ENCODE measurements at places on chromosomes 6 and 20.

GRCh38 chr20:10347086-10347880, 86.7 kb downstream of the MKKS start:
- H3K27ac ChIP-seq, result no peak overlapping the region
- DNase-seq, result no peak
- no peaks in the 10 kb centered on the region for H3K36me3 ChIP-seq
- H3K4me3 ChIP-seq, result no peak overlapping the region

DNA sequence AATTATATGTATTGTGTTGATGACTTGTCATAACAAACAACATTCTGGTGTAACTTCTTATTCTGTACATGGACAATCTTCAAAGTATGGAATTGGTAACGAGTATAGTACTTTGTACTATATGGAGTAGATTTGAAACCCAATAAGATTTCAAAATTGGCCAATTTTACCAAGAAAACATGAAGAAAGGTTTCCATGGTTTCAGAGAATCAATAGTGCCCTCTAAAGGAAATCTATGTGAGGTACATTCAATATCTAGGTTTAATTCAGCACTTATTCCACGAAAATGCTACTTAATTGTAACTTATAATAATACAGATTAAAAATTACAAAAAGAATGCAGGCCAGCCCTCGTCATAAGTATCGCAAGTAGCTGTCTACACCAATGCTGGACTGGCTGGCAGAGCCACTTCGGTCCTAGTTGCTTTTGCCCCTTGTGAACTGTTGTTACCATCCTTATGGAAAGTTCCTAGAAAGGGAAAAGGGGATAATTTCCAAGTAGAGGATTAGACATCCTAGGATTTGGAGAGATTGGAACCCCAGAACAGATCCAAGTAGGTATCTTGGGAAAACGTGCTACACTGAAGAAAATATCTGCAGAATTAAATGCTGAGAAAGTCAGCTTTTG, 70.9 kb downstream of the LCA5 start:
- no peaks in the 10 kb centered on the region for H3K27me3 ChIP-seq
- H3K4me1 ChIP-seq, result peaks cover 29% of the 10 kb centered on the region
- no peaks in the 10 kb centered on the region for H3K36me3 ChIP-seq
- no peak overlapping the region for H3K27ac ChIP-seq

GRCh38 chr6:130560231-130560630, 194.4 kb downstream of the TMEM200A start:
- no peak for DNase-seq
- no peaks in the 10 kb centered on the region for H3K36me3 ChIP-seq
- H3K4me3 ChIP-seq, result no peak overlapping the region
- no peak overlapping the region for H3K27ac ChIP-seq
- no peaks in the 10 kb centered on the region for H3K27me3 ChIP-seq

- no peaks in the 10 kb centered on the region for H3K4me1 ChIP-seq
- peaks cover 9% of the 10 kb centered on the region for H3K27me3 ChIP-seq
- no peak overlapping the region for H3K4me3 ChIP-seq
- no peak for DNase-seq
Observed at GRCh38 chr20:1696521-1697209, 39.1 kb upstream of the SIRPG start.

- H3K4me3 ChIP-seq, result no peak overlapping the region
- peaks cover 23% of the 10 kb centered on the region for H3K4me1 ChIP-seq
- no peak for DNase-seq
- H3K27me3 ChIP-seq, result no peaks in the 10 kb centered on the region
- H3K36me3 ChIP-seq, result no peaks in the 10 kb centered on the region
Observed at GRCh38 chr20:3167738-3168078, 5.6 kb downstream of the LZTS3 start.

DNA sequence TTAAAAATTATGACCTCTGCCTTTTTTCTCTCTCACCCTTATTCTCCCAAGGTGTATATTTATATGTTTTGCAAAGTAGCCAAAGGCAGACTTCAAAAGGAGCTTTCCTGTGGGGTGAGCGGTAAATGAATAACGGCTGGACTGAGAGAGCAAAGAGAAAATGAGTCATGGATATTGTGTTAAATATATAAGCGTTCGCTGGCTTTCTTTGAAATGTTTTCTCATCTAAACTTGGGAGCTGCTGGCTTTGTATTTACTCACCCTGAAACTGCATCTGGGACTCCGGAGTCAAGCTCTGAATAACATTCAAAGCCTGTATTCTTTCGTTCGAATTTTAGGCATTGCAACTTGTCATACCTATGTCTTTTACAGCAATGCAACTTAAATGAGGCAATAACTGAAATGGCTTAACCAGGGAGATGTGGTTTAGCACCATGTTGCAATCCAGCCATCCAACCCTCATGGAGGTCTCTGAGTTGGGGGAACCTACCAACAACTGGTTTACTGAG, 32.0 kb downstream of the ATXN1 start:
- peak; percentile 54 for DNase-seq
- H3K27me3 ChIP-seq, result no peaks in the 10 kb centered on the region
- H3K4me1 ChIP-seq, result peaks cover 43% of the 10 kb centered on the region
- peak overlapping the region; percentile 75 for H3K27ac ChIP-seq

DNA sequence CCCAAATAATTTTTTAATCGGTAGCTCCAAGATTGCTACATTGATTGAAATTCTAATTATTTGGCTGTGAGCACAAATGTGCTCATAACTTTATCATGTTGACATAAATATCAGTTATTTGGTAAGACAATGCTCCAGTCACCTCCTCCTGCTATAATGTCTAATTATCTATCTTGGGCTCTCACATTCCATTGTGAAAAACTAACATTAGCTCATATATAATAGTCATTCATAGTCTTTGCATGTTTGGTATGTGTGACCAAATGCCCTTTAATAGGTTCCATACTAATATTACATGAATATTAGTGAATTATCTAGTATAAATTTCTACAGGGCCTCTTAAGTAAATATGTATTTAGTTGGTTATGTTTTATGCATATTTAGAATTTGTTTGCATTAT, 185.6 kb upstream of the MCHR2 start:
- peaks cover 9% of the 10 kb centered on the region for H3K4me1 ChIP-seq
- no peak overlapping the region for H3K27ac ChIP-seq
- H3K4me3 ChIP-seq, result no peak overlapping the region
- DNase-seq, result no peak
- H3K36me3 ChIP-seq, result no peaks in the 10 kb centered on the region

DNA sequence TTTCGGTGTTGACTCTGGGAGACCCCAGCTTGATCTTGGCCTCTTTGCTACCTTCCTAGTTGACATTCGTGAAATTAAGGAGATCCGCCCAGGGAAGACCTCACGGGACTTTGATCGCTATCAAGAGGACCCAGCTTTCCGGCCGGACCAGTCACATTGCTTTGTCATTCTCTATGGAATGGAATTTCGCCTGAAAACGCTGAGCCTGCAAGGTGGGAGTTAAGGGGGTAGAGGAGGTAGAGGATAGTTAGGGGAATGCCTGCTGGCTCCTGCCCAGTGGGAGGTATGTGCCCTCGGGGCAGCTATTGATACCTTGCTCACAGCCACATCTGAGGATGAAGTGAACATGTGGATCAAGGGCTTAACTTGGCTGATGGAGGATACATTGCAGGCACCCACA, 22.2 kb downstream of the PLCG1 start:
- no peaks in the 10 kb centered on the region for H3K27me3 ChIP-seq
- H3K36me3 ChIP-seq, result no peaks in the 10 kb centered on the region
- peaks cover 10% of the 10 kb centered on the region for H3K4me1 ChIP-seq
- DNase-seq, result no peak
- H3K27ac ChIP-seq, result no peak overlapping the region
- no peak overlapping the region for H3K4me3 ChIP-seq

DNA sequence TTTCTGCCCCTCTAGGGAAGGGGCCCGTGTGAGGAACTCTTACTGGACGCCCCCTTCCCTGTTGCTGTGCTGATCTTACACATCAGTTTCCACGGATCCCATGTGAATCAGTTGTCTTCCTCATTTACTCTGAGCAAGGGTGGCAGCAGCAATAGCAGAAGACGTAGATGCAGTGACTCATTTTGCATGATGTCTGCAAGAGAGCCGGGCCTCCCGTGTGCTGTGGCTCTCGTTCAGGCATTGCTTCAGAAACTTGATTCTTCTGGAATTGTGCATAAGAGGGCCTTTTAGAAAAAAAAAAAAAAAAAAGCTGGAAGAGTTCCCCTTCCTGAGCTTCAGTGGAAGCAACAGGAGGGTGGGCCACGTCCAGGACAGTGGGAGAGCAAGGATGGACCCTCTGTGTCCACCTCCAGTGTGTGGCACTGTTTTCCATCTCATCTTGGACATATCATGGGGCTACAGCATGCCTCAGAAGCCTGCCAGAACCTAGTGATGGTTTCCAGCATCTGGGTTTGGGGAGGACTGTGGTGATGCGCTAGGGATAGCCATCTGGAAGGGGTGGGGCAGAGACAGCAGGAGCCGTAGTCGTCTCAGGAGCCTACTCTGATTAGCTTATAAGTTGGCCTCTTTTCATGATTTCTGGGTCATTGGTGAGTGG, 62.1 kb downstream of the FOXO3 start:
- peak overlapping the region; percentile 74 for H3K27ac ChIP-seq
- H3K4me1 ChIP-seq, result peaks cover 30% of the 10 kb centered on the region
- H3K36me3 ChIP-seq, result no peaks in the 10 kb centered on the region
- H3K4me3 ChIP-seq, result no peak overlapping the region

- H3K27me3 ChIP-seq, result no peaks in the 10 kb centered on the region
- no peaks in the 10 kb centered on the region for H3K36me3 ChIP-seq
- H3K4me1 ChIP-seq, result peaks cover 7% of the 10 kb centered on the region
- H3K4me3 ChIP-seq, result no peak overlapping the region
- DNase-seq, result peak; percentile 62
Observed at GRCh38 chr20:51487565-51488268, 54.8 kb downstream of the NFATC2 start.

GRCh38 chr6:30816791-30817739, 67.3 kb upstream of the DDR1 start:
- peaks cover 25% of the 10 kb centered on the region for H3K4me1 ChIP-seq
- no peak overlapping the region for H3K4me3 ChIP-seq
- H3K27ac ChIP-seq, result no peak overlapping the region
- no peak for DNase-seq
- no peaks in the 10 kb centered on the region for H3K36me3 ChIP-seq

DNA sequence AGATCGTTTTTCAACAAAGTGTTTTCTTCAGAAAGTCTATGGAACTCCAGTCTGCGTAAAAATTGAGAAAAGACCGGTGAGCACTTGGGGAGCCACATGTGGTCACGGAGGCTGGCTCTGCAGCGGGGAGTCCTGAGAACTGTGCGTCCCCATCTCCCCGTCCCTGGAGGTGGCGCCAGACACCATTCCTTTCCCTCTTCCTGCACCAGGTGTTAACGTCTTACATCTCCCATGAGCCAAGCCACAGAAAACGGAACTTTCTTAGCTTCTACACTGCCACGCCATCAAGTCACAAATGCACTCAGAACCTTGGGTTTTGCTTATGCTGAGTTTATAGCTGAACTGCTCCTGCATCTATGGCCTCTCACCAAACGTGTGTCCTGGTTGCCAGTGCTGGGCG, 62.6 kb downstream of the GINS1 start:
- peak; percentile 45 for DNase-seq
- no peaks in the 10 kb centered on the region for H3K36me3 ChIP-seq
- H3K4me3 ChIP-seq, result no peak overlapping the region
- no peaks in the 10 kb centered on the region for H3K4me1 ChIP-seq

- peak; percentile 64 for DNase-seq
- peak within 1 kb of the TSS; percentile 21 for H3K27ac ChIP-seq
- H3K36me3 ChIP-seq, result no peaks in the 10 kb centered on the region
Observed at GRCh38 chr6:36387440-36388303, at the start of gene ETV7. ETV7 (minus strand) TSS chr6:36387669; CDS start chr6:36387541, 128 bp downstream.

- no peaks in the 10 kb centered on the region for H3K27me3 ChIP-seq
- no peak overlapping the region for H3K4me3 ChIP-seq
- DNase-seq, result peak; percentile 25
- H3K36me3 ChIP-seq, result no peaks in the 10 kb centered on the region
- H3K4me1 ChIP-seq, result no peaks in the 10 kb centered on the region
Observed at GRCh38 chr20:34083137-34083536, 28.9 kb downstream of the EIF2S2 start.

GRCh38 chr6:149190224-149190831, 127.2 kb upstream of the TAB2 start:
- H3K4me1 ChIP-seq, result no peaks in the 10 kb centered on the region
- DNase-seq, result no peak
- no peaks in the 10 kb centered on the region for H3K27me3 ChIP-seq
- H3K36me3 ChIP-seq, result no peaks in the 10 kb centered on the region
- H3K27ac ChIP-seq, result no peak overlapping the region

- peak; percentile 16 for DNase-seq
- H3K4me1 ChIP-seq, result peaks cover 38% of the 10 kb centered on the region
- H3K4me3 ChIP-seq, result no peak overlapping the region
- H3K27ac ChIP-seq, result peak overlapping the region; percentile 50
- no peaks in the 10 kb centered on the region for H3K36me3 ChIP-seq
- H3K27me3 ChIP-seq, result no peaks in the 10 kb centered on the region
Observed at GRCh38 chr6:22145823-22146677, 150.8 kb downstream of the PRL start.
